ENCODE measurements at places on chromosomes 13 and 19.
A peak's percentile ranks its signal among the peaks of the same experiment; 100 is the strongest.

- DNase-seq = no peak
These were observed at the start of gene VSTM1 for GRCh38 chr19:54063350-54064116. TSS of gene VSTM1 (minus strand) at chr19:54063897. CDS start at chr19:54063777, 120 bp downstream.

DNA sequence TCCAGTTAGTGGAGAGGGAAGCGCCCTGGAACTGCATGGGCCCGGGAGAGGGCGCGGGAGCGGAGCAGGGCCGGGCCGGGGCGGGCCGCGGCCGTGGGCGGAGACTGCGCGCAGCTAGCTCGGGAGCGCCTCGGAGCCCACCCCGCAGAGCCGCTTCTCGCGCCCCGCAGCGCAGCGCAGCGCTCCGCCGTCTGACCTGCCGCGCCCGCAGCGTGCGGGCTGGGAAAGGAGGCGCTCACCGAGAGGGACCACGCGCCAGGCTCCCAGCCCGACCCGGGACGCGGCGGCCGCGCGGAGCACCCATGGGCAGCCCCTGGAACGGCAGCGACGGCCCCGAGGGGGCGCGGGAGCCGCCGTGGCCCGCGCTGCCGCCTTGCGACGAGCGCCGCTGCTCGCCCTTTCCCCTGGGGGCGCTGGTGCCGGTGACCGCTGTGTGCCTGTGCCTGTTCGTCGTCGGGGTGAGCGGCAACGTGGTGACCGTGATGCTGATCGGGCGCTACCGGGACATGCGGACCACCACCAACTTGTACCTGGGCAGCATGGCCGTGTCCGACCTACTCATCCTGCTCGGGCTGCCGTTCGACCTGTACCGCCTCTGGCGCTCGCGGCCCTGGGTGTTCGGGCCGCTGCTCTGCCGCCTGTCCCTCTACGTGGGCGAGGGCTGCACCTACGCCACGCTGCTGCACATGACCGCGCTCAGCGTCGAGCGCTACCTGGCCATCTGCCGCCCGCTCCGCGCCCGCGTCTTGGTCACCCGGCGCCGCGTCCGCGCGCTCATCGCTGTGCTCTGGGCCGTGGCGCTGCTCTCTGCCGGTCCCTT, at the start of gene MLNR:
Gene MLNR (plus strand): TSS at position 303 of the 820 bp plus-strand sequence. CDS start 0 bp downstream, at position 303.
- DNase-seq = peak; percentile 76

DNA sequence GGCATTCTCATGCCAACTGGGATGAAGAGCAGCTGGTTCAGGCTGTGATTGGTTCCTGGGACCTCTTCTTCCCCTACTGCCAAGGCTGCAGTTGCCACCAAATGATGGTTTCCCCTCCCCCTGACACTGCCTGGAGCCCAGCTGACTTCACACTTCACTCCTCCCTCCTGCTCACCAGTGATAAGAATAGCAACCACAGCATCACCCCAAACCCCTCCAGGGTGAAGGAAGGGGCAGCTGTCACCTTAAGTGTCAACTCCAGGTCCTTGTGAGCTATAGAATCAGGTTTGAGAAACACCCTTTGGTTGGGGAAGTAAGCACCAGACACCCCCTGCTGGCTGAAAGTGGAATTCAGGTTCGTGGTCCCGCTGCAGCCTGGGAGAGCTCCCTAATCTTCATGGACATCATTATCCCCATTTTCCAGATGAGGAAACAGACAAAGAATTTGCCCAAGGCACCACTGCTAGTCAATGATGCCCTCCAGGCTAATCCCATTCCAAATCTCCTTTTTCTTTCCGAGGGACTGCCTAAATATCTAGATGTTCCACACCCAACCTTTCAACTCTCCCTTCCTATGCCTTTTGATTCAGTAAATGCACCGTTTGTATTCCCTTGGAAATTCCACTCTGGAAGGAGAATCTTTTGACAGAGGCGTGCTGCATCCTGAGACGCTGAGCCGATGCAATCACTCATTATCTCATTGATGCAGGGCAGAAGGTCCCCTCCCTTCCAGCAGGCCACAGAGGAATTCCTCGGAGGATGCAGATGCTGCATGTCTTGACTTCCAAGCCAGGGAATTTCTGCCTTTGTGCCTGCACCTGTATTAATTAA, 50.6 kb upstream of the UQCRFS1 start:
- DNase-seq = peak; percentile 20

- no peak for DNase-seq
These were observed 41.2 kb upstream of the TRPC4 start for GRCh38 chr13:37910790-37911189.

DNA sequence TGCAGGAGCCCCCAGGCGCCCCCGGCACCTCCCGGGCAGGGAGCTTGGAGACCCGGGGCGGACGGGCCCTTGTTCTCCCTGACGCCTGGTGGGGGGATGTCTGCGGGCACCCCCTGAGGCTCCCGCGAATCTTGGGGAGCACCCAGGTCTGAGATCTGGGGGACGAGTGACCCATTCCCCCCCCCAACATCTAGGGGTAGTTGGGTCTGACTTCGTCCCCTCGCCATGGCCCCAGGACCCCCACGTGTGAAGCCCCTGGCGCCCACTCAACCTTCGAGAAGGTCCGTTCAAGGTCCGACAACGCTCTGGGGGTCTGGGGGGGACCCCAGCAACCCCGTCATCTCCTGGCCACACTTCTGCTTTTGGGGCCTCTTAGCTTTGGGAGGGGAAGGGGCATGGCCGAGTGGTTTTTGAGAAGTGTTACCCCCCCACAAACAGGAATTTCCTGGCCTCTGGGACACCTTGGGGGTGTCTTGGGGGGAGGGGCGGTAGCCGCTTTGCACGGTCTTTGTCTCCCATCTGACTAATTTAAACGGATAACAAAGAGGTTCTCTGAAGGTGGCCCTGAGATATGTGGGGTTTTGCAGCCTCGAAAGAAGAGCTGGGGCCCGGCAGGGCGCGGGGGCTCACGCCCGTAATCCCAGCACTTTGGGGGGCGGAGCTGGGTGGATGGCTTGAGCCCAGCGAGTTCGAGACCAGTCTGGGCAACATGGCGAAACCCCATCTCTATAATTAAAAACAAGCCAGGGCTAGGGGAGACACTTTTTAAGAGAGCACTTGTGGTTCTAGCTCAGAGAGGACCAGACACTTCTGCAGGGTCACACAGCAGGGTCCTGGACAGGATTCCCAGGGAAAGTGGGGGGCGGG, 608 bp downstream of the CNN2 start:
- no peak for DNase-seq

DNA sequence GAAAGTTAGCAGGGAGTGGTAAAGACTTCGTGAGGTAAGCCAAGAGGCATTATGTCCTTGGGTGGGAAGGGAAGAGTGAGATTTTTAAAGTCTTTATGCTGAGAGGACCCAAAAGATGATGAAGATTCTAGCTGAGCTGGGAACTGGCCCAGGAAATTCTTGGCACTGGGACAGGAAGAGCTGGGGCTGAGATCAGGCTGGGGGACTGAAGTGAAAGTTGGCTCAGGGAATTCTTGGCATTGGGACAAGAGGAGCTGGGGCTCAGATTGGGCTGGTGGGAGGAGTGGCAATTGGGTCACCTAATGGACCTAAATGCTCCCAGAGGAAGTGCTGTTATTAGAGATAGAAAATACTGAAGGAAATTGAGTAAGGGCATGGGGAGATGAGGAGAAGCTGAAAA, 8.8 kb downstream of the SCEL start:
- DNase-seq = no peak

GRCh38 chr13:43058318-43058674, 34.9 kb downstream of the DNAJC15 start:
- peak; percentile 38 for DNase-seq

DNA sequence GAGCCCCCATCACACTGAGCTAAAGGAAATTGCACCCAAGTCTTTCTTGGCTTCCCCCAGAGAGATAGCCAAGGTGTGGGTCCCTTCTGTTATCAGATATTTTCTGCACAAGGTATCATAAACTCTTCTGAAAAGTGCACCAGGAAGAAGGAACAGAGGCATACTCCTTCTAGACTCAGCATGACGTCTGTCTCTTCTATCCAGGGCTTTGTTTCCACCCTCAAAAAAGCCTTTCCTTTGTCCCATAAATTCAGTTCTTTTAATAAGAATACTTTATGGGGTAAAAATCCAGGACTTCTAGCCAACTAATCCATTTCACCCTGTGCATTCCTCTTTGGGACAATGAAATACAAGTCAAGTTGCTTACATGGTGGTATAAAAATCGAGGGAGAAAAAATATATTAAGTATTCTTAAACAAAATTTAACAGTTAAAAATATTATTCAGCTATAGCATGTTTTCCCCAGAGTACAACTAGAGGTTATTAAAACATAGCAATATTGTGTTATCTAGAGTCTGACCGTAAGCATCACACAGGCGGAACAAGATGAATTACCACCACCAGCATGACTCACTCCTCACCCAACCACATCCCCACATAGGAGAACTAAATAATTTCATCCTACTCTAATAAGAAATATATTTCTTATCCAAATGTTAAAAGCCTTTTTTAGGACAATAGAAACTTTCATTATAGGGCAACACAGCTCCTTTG, 79.9 kb upstream of the GPC6 start:
- no peak for DNase-seq

- DNase-seq = no peak
These were observed 79.3 kb upstream of the TM9SF2 start for GRCh38 chr13:99421758-99422585.

DNA sequence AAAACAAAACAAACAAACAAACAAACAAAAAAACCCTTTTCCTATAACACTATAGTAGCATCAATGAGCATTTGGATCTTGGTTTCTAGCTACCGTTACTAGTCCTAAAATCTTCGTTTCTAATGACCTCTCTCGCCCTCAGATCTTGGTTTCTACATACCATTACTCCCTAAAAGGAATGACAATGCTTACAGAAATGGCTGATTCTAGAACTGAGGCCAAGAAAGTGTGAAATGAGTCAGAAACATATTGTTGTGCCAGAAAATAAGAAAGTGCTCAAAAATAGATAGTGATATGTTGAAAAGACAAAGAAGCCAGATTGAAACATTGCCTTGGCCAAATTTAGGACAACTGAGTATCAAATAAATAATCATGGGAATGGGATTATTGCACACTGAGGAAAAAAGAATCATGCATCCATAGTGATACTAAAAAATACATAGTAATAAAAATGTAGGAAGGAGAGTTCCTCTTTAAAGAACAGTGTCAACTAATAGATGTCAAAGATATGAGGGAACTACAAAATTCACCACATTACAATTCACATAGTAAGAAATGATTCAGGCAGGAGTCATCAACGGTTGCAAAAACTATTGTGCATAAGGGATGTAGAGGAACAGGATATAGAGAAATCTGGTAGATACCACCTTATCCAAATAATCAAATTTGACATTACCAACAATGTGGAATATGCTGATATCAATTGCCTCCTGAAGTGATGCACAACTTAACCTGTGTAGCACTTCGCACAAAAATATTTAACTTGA, 386.6 kb downstream of the DIAPH3 start:
- no peak for DNase-seq

GRCh38 chr13:68851026-68851425, 1256.6 kb upstream of the ATXN8OS start:
- DNase-seq = no peak

DNA sequence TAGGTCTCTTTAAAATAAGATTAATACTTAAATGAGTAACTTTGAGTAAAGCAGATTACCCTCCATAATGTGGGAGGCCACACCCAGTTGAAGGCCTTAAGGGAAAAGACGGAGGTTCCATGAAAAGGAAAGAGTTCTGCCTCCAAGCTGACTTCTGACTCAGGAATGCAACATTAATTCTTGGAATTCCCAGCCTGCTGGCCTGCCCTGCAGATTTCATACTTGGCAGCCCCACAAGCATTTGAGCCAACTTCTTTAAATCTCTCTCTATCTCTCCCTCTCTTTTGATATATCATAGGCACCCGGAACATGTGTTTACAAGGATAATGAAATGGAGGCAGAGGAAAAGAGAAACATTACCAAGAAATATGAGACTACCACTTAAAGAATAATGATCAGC, 902.3 kb upstream of the MIR17HG start:
- no peak for DNase-seq

DNA sequence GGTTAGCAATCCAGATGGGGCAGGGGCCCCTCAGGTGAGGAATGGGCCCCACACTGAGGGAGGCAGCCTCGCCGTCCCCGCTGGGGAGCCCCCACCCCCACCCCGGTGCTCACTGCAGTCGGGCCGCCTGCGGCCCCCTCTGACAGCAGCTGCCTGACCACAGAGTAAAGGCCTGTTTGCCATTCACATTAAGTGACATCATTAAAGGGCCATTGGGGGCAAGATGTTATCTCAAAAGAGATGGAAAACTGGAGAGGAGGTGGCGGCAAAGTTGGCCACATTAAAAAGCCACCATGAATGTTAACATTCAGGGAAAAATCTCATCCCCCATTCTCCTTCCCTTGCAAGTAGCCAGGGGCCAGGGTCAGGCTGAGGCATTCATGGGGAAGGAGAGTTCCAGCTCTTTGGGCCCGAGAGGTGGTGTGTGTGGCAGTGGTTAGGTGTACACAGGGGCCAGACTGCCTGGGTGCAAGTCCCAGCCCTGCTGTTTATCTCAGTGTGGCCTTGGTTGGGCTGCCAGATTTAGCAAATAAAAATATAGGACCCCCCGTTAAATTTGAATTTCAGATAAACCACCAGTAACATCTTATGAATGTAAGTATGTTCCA, 20.9 kb downstream of the VSTM2B start:
- DNase-seq = no peak

DNA sequence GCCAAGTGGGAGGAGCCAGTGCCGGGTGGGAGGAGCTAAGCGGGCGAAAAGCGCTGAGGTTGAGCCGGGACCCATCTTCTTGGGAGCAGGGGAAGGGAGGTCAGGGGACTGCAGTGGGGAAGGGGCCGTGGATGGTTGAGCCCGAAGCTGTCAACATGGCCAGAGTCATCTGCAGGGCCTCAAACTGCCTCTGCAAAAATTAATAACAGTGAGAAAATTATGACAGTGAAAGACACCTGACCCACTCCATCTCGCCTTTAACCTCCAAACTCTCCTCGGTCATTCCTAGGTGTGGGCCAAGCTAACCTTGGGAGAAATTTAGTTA, 30.1 kb downstream of the ZNF557 start:
- DNase-seq = no peak

DNA sequence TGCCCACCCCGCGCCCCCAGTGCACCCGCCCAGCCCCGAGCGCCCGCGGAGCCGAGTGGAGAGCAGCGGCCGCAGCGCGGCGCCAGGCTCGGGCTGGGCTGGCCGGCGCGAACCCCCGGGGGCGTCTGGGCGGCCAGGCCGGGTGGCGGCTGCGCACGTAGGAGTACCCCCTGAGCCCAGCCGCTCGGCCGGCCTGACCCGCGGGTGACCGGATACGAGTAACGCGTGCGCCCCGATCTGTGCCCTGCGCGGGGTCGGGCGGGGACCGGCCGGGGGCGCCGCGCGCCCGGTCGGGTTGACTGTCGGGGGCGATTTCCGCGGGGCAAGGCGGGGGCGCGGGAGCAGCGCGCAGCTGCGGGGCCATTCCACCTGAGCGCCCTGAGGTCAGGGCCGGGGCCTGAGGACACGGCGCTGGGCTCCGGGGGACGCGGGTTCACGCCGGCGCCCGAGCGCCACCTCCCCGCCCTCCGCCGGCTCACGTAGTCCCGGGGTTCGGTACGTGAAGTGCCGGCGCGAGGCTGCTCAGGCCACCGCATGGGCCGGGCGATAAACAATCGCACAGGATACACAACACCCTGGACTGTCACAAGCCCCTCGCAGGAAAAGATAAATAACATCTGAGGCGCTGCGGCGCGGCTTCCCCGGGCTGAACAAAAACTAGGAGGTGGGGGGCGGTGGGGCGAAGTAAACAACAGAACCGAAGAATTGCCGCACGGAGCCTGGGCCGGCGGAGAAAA, 37.6 kb upstream of the FLT1 start:
- no peak for DNase-seq

- DNase-seq = no peak
These were observed 820.8 kb upstream of the MIR17HG start for GRCh38 chr13:90526711-90527110.

Data from T47D (cell line).